Activated T-helper 9 cell treated with anti-CD3 and anti-CD28 coated beads, Interleukin-2, amount 50 U/mL, for 16 hours (primary cell): ENCODE measurements at places on chromosomes 13 and 19.

DNA sequence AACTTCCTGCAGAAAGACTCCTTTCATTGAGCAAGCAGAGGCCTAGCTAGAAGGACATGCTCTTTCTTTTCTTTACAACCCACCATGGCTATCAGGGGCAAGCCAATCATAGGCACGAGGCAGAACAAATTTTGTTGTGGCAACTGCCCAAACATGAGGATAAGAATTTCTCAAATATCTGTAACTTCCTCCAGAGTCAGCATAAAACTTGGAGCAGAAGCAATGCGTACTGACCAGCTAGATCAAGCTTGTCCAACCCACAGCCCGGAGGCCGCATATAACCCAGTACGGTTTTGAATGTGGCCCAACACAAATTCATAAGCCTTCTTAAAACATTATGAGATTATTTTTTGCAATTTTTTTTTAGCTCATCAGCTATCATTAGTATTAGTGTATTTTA, 87.0 kb upstream of the SOX21 start:
- no peak for DNase-seq

GRCh38 chr13:53848366-53848961, 819.9 kb downstream of the OLFM4 start:
- DNase-seq, result no peak

- DNase-seq, result no peak
Observed at GRCh38 chr13:77343841-77344240, 16.9 kb upstream of the MYCBP2 start.

DNA sequence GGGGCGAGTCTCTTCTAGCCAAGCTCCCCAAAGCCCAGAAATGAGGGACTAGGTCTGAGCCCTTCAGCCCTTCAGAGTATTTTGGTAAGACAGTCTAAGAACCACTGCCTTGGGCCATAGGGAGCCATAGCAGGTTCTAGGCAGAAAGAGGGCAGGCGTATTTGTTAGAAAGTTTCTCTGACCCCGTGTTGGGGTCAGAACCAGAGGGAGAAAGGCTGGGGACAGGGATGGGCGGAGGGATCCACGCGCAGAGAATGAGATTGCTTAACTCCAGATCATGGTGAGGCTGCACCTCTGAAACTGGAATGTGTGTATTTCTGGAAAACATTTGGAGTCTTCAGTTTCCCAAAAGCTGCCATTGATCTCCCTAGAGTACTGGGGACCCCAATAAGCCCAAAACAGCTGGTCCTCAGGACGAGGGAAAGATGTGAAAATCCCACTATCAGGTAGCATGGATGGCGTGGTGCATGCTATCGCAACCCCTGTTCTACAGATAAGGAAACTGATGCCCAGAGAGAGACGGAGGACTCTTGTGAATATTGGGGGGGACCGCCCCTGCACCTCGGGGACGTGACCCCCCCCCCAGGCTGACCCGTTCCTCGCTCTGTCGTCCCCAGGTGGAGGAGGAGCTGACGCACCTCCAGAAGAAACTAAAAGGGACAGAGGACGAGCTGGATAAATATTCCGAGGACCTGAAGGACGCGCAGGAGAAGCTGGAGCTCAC, 703 bp upstream of the TPM4 start:
- DNase-seq, result no peak

DNA sequence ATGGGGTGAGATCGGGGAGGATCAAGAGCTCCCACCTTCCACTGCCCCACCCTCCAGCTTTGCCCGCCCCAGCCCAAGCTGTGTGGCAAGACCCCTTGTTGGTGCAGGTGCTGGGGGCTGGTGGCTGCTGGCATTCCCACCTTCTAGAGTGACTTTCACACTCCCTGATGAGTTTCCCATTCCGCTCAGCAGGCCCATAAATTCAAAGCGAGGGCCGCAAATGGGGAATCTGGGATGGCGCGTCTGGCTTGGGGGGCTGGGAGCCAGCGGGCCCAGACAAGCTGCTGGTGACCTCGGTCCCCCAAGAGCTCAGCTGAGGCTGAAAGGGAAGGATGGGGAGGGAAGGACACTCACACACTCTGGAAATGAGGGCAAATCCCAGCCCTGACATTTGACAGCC, 110.3 kb downstream of the GADD45B start:
- no peak for DNase-seq

GRCh38 chr13:72521940-72522661, 205.3 kb downstream of the MZT1 start:
- no peak for DNase-seq

- no peak for DNase-seq
Observed at GRCh38 chr13:29709407-29710069, 114.0 kb upstream of the SLC7A1 start.

DNA sequence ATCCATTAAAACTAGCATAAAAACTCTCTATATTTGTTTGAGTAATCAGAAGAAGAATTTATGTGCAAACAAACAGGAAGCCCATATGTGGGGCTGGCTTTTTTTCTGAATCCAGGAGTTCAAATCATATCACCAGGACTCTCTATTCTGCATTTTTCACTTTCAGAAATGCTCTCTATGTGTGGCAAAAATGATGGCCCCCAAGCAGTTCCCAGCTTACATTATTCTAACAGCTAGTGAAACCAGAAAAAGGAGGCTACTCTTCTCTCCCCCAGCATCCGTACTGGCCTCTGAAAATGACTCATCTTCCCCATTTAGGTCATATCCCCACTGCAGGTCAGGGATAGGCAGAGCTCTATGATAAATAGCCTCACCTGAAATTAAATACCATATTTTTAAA, 20.4 kb downstream of the RBM26 start:
- DNase-seq, result no peak

GRCh38 chr13:110648146-110648819, 32.9 kb downstream of the NAXD start:
- DNase-seq, result no peak

DNA sequence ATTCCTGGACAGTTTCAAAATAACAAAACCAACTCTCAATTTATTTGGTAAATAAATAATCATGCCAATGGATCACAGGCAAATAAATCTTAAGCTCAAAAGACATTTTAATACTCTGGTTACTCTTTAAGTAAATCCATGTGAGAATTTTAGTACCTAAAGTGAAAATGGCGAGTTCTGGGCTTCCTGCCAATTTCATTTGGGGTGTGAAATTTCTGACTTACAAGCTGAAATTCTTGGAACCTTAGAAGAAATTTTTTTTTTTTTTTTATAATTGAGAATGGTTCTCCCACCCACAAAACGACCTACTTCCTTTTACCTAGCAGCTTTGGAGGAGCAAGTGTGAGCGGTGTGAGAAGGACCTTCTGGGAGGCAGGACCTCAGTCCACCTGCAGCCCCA, 354.5 kb upstream of the NBEA start:
- no peak for DNase-seq

DNA sequence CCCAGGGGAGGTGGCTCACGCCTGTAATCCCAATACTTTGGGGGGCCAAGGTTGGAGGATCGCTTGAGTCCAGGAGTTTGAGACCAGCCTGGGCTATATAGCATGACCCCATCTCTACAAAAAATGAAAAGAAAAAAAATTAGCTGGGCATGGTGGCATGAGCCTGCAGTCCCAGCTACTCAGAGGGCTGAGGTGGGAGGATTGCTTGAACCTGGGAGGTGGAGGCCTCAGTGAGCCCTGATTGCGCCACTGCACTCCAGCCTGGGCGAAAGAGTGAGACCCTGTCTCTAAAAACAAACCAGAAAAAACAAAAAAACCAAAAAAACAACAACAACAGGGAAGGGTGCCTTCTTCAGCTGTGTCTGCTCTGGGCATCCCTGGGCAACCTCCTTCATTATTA, 499 bp upstream of the MYO1F start:
- no peak for DNase-seq

GRCh38 chr13:59970847-59971246, 192.9 kb downstream of the DIAPH3 start:
- DNase-seq, result no peak

DNA sequence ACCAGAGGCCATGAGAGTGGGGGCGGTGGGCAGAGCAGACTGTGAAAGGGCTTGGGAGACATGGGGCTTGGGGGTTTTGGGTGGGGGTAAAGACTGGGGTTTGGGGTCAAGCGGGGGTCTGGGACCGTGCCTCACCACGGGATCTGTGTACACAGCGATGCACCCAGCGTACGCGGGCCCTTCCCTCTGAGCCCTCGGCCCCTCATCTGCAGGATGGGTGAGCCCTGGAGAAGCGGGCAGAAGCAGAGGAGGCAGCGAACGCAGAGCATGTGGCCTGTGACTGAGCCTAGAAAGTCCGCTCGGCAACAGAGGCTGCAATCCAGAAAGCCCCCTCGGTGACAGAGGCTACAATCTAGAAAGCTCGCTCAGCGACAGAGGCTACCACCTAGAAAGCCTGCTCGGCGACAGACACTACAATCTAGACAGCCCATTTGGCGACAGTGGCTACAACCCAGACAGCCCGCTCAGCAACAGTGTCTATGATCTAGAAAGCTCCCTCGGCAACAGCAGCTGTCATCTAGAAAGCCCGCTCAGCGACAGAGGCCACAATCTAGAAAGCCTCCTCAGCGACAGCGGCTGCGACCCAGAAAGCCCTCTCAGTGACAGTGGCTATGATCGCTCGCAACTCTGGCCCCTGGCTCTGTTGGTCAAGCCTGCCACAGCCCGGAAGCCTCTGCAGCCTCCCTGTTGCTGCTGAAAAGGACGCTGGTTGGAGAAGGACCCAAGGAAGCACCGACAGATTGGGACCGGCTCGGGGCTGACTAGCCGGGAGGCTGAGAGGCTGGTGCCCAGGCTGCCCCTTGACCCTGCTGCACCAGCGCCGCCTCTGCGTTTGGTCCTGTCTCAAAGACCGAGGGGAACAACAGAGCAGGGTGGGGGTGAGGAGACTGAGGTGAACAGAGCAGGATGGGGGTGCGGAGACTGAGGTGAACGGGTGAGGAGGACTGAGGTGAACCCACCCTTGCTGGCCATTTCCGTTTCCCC, 68.6 kb downstream of the SPACA7 start:
- no peak for DNase-seq

- DNase-seq, result no peak
Observed at GRCh38 chr13:45341799-45342500, 967 bp upstream of the TPT1 start.

DNA sequence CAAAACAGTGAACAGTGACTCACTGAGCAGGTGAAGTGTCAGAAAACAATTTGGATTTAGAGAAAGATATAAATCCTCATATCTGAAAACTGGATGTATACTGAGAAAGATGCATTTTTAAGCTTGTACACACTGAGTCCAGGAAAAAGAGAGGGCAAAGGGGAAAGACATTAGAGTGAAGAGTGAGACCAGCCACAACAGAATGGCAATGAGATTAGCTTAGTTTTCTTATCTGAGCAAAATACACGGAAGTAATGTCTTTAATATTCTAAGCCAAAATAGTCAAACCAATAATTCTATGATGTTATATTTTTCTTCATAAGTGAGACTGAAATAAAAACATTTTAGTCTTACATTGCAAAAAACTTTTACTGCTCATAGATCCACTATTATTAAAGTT, 236.0 kb downstream of the SLITRK5 start:
- no peak for DNase-seq

DNA sequence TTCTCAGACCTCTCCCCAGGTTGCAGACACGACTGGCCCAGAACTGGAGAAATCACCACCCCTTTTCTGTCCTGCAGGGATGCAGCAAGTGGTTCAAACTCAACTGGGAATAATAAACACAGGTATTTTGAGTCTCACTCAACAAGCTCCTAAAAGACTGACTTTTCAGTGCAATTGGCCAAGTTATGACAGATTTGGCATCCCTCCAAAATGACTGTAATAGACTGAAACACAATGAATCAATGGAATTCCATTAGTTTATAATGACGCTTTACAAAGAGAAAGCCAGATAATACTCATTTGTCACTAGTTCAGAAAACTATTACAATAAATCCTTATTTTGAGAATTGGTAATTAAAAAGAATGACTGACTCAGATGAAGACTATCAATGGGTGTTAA, 38.1 kb downstream of the MIPEP start:
- DNase-seq, result no peak

DNA sequence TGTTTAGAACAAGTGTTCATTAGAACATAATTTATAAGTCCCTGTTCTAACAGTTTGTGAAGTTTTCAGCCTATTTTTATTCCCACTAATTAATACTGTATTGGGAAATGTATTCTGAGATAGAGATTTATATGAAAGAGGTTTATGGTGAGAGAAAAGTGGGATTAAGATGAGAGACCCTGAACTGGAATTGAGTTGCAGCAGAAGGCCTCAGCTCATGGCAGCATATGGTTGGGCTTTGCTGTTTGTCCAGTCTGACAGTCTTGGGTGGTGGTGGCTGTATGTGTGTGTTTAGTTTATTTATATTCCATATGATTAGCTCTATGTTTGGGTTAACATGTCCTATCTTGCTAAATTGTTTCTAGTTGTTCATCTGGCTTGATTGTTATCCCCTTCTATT, 575.1 kb downstream of the SLITRK5 start:
- DNase-seq, result no peak

- peak; percentile 30 for DNase-seq
Observed at GRCh38 chr13:40613192-40613818, 53.1 kb downstream of the FOXO1 start.

DNA sequence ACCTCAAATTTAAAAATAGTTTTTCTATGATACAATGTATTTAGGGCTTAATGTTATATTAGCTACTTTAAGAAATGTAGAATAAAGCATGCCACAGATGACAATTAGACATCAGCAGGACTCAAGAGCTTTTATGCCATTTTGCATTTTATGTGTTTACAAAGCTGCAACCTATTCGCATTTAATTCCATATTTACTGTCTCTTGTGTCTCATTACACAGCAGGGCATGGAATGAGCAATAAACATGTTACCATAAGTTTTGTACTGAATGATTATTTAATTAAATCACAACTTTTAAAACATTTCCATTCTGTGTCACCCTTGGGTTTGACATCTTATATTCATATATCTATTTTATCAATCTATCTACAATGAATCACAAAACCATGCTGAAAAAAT, 1756.9 kb downstream of the PCDH9 start:
- DNase-seq, result no peak

DNA sequence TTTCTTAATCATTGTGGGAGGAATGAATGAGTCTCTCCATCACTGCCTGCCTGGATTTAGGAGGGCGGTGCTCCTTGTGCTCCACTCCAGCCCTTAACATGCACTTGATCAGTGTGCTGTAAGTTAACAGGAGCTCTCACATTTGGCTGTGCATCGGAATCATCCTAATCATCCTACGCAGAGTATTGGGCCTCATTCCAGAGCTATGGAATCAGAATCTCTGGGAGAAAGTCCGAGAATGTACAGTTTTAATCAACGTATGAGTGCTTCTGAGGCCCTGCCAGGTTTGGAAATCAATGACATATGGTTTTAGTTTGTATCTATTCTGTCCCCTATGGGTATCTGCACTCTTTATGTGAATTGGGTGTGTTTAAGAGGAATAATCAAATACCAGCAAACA, 34.9 kb upstream of the DCLK1 start:
- no peak for DNase-seq
